Aorta (tissue), 5 donors: ENCODE measurements at places on chromosomes 5 and 9. TPM values are rescaled to one million over a fixed set of nuclear protein-coding genes. Genes with fewer than 3 reads are reported as not detected.

GRCh38 chr5:93600409-93601070 lies 17.5 kb downstream of the NR2F1 start:
- DNase-seq, result no peak
- no peaks in the 10 kb centered on the region for H3K4me1 ChIP-seq
- no peak overlapping the region for H3K27ac ChIP-seq

GRCh38 chr9:128808543-128808942 lies 9.8 kb upstream of the ENDOG start:
- no peak overlapping the region for H3K27ac ChIP-seq
- H3K27me3 ChIP-seq, result no peaks in the 10 kb centered on the region
- no peak overlapping the region for H3K4me3 ChIP-seq
- no peaks in the 10 kb centered on the region for H3K36me3 ChIP-seq

DNA sequence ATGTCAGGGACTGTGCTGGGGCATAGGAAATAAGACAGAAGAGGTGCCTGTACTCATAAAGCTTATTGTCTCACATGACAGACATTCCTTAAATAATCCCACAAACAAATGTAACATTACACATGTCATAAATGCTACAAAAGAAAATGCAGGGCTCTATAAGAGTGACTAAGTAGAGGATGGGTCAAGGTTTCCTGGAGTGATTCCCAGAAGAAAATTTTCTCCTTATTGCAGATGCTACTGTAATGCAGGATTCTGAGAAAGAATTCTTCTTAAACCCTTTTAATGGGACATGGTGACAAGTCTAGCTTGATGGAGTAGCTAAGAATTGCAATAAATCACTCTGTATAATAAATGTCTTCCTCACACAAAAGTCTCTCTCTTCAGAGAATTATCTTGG lies 55.7 kb downstream of the SH3TC2 start:
- no peak for DNase-seq
- no peak overlapping the region for H3K4me3 ChIP-seq
- no peaks in the 10 kb centered on the region for H3K36me3 ChIP-seq
- peaks cover 3% of the 10 kb centered on the region for H3K27me3 ChIP-seq
- H3K27ac ChIP-seq, result no peak overlapping the region

SSBP2 gene
- 92.0 TPM for total RNA-seq

BASP1 gene
- 51.5 TPM for total RNA-seq

- no peak for DNase-seq
- no peak overlapping the region for H3K27ac ChIP-seq
- H3K27me3 ChIP-seq, result no peaks in the 10 kb centered on the region
These were observed 189.7 kb downstream of the CSNK1G3 start for GRCh38 chr5:123701511-123702200.

- H3K27me3 ChIP-seq, result no peaks in the 10 kb centered on the region
- H3K27ac ChIP-seq, result no peak overlapping the region
- no peaks in the 10 kb centered on the region for H3K36me3 ChIP-seq
- peaks cover 6% of the 10 kb centered on the region for H3K4me1 ChIP-seq
- no peak overlapping the region for H3K4me3 ChIP-seq
These were observed 68.2 kb downstream of the TLE1 start for GRCh38 chr9:81621118-81621517.

GRCh38 chr5:53777864-53778618 lies 217.6 kb downstream of the NDUFS4 start:
- no peak overlapping the region for H3K4me3 ChIP-seq
- no peaks in the 10 kb centered on the region for H3K36me3 ChIP-seq
- no peak for DNase-seq
- no peak overlapping the region for H3K27ac ChIP-seq

DNA sequence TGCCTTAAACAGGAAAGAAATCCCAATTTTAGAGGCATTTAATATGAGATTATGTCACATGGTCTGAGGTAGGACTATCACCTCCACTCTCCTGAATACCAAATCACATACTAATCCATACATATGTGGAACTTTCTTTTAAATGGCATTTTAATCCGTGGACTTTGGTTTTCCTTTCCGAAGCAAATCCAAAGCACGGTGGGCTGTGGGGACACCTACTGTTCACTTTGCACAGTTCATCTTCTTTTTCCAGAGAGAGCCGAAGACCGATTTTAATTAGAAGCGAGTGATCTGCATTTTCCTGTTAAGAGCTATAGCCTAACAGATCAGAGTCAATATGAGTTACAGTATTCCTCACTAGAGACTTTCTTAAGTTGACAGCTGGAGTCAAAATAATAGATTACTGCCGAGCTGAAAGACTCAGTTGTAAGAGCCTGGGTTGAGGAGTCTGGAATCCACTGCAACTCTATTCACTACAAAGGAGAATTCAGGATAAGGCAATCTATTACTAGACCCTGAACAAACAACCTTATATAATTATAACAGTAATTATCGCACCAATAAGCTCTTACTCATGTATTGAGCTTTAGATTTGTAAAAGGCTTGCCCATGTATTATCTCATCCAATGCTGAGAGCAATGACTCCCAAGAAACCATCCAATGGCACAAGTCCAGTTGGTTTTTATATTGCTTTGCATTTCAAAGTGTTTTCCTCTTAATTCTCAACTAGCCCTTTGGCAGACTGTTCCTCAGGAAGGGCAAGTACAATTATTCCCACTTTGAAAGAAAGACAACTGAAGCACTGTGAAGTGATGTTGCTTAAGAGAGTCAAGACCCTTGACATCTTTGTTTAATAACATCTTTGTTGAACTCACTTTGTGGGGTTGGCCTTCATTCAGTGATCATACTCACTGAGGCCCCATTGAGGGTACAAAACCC lies 144.7 kb downstream of the TRPM6 start:
- H3K27me3 ChIP-seq, result no peaks in the 10 kb centered on the region
- no peak overlapping the region for H3K4me3 ChIP-seq
- no peaks in the 10 kb centered on the region for H3K36me3 ChIP-seq
- H3K27ac ChIP-seq, result no peak overlapping the region

DNM1 gene
- 114 TPM for total RNA-seq

DNA sequence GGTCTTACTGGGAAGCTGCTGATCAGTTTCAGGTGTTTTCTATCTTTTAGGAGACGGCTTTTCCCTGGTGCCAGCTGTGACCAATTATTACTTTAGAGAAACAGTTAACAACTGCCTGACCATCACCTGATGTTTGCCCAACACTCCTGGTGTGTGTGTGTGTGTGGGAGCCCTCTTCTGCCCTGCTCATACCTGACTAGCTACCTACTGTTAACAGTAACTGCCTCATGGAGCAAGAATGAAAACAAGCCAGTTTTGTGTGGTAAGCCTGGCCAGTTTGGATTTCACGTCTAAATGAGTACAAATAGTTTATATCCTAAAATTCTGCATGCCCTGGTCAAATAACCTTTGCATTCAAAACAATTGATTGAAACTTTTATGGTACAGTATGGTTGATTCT lies 46.1 kb upstream of the RIOK2 start:
- no peak overlapping the region for H3K4me3 ChIP-seq
- no peak overlapping the region for H3K27ac ChIP-seq
- no peaks in the 10 kb centered on the region for H3K27me3 ChIP-seq

SQSTM1 gene
- 404 TPM for total RNA-seq
